Astrocyte of the cerebellum (primary cell): ENCODE measurements at places on chromosomes 5 and 9.

DNA sequence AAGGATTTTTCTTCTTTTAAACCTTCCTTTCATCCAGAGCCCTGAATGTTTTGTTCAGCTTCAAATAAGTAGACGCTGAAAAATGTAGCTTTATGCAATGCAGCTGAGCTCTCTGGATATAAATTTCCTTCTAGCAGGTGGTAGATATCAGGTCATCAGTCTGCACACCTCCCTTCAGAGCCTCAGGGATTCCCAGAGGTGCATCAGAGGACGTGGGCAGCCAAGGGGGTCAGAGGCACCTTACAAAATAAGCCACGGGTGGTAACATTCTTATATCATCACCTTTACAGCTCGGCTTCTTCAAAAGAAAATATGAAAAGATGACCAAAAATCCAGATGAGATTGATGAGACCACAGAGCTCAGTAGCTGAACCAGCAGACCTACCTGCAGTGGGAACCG is 19.3 kb downstream of the MOCS2 start:
- no peak for DNase-seq

DNA sequence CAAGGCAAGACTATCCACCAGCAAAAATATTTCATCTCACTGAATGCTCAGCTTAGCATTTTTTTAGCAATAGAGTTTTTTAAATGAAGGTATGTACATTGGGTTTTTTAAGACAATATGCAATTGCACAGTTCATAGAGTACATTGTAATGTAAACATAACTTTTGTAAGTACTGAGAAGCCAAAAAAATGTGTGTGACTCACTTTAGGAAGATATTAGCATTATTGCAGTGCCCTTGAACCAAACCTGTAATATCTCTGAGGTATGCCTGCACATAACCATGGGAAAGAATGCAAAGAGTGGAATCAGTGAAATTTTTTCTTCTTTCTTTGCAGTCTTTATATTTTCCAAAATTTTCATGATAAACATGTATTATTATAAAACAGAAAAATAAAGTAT is 1533.3 kb upstream of the WWC1 start:
- DNase-seq, result no peak

DNA sequence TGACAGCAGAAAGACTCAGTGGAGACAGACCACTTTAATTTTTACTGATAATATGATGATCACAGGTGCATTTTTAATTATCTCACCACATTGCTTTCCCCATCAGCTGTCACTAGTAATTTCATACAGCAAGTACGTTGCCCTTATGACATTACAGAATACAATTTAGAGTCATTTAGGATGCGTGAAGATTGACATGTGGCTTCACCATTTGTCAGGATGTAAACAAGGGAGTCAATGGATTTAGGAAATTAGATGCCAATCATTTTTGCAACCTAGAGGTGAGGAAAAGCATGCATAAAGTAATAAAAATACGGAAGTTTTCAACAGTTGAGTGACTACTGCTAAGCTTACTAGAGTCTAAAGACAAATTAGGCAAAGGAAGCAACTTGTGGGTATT is 1129.6 kb downstream of the PTPRD start:
- no peak for DNase-seq

- DNase-seq, result no peak
Measured at GRCh38 chr5:137236252-137236651, 262.9 kb downstream of the SPOCK1 start.

- no peak for DNase-seq
Measured at GRCh38 chr5:180328296-180329137, 24.6 kb downstream of the GFPT2 start.

DNA sequence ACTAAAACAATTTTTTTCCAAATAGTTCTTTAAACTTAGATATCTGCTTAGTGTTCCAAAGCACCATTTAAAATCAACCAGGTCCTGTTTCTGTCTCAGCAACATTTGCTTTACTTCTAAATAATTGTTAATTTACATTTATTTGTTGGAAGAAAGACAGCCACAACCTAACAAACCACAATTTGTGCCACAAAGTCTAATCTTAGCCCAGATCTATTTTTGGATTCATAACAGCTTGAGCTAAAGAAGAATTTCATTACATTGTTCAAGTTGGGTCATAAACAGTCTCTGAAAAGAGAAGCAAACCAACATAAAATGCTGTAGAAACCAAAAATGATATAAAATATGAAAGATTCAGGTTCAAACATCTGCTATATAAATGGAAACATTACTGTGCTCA is 24.4 kb downstream of the MLLT3 start:
- no peak for DNase-seq

GRCh38 chr5:178208540-178209227 is 4.4 kb downstream of the HNRNPAB start:
- no peak for DNase-seq

DNA sequence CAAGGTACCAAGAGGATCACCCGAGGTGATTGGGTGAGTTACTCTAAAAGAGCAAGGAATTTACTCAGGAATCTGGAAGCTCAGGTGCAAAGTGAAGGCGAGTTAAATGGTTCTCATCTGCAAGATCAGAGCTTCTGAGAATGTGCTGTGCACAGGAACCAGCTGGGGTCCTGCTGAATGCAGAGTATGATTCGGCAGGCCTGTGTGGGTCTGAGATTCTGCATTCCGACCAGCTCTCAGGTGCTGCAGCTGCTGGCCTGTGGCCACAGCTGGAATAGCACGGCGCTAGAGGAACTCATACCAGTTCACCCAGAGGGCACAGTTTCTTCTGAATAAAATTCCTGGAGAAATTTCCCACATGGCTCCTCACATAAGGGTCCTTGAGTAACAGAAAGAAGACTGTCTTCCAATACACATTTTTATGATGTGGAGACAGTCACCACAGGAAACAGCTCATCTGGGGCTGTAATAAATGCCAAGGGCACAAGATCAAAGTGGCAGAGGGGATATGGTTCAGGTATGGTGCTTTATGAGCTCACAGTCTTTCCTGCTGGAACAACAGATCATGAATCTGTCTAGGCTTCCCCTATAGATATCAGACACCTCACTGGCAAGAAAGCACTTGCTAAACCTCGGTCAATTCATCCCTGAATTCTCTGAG is 83.9 kb downstream of the PTPN3 start:
- no peak for DNase-seq

DNA sequence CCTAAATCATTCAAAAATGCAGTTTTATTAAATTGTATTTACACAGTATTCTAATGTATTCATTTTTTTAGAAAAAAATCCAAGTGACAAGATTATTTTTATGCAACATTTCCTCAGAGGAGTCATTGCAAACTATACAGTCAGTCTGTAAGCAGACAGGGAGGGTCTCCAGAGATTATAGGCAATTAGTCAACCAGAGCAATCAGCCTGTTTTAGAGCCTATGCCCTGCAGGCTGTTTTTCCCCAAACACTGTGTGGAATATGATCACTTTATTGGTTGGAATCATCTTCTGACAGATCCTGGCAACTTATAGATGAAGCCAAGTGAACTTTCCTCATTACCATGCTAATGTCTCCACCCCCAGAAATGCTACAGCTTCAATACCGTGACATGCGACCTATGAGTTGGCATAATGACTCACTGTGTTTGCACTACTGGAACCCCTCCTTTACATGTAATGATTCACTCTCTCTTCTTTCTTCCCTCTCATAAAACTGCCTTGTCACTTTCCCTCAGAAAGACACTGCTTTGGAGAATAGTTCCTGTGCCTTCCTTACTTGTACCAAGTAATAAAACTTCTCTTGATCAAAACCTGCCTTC is 577.7 kb upstream of the FTMT start:
- DNase-seq, result peak; percentile 35

DNA sequence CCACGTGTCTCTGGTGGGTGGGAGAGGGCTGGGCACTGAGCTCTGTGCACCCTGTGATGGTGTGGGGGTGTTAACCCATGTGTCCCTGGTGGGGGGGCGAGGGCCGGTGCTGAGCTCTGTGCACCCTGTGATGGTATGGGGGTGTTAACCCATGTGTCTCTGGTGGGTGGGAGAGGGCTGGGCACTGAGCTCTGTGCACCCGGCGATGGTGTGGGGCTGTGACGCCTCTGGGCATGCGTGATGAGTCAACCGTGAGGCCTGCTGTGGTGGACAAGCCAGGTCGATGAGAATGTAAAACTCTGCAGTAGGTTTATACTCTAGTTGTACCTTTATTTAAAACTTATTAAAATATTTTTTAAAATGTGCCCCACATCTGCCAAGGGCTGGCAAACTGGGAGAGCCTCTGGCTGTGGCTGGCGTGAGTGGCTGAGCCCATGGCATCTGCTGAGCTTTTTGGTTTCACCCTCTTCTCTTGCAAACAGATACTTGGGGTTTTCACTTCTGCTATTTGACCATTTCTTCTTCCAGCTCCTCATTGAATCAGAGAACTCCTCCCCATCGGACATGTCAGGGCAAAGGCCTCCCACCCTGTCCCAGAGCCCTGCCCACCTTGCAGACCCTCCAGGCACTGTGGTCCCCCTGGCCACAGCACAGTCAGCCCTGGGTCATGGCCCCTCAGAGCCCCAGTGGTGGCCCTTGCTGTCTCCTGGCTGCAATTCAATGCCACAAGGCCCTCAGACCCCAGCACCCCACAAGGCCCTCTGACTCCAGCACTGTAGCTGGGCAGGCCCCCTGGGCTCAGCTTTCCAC is 18.5 kb upstream of the EXOC3 start:
- no peak for DNase-seq
